SHP77 treated with DMSO at 0.1 percent for 48 hours (cell line): ENCODE measurements at places on chromosomes 6 and 20.
A peak's percentile ranks its signal among the peaks of the same experiment; 100 is the strongest.

GRCh38 chr6:139912735-139913400 lies 538.4 kb upstream of the CITED2 start:
- no peak for DNase-seq

GRCh38 chr6:86526238-86526637 lies 411.1 kb upstream of the HTR1E start:
- DNase-seq, result no peak

DNA sequence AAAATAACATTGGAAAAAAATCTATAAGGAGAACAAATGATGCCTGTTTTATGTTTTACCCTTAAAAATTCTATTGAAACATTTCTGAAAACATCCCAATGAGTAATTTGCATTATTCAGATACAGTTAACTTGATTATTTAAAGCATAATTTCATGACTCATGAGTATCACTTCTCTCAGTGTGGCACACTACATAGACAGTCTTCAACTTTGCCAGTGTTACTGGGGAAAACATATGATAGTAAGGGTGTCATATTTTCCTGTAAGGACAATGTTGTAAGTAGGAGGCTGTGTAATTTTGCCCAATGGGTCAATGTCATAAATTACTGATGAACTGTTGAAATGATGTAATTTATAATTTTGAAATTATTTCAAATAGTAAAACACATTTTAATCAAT lies 125.5 kb downstream of the PHACTR1 start:
- DNase-seq, result no peak

- DNase-seq, result no peak
These were observed 1.4 kb downstream of the ZNF512B start for GRCh38 chr20:63968136-63968927.

DNA sequence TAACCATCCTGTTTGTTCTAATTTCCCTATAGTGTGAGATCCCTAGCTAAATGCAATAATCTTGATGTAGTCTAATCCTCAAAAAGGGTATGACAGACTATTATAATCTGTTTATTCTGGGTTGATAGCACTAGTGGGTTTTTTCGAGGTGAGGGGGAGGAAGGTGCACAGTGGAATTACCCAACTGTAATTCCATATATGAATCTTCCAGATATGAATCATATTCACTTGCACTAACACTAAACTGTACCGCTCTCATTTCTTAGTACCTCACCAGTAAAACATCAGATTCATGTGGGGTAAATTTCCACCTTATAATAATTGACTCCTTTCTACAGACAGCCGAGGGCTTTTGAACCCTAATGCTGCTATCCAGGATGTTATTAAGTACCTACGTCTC lies 16.5 kb downstream of the NCOA7 start:
- DNase-seq, result no peak

DNA sequence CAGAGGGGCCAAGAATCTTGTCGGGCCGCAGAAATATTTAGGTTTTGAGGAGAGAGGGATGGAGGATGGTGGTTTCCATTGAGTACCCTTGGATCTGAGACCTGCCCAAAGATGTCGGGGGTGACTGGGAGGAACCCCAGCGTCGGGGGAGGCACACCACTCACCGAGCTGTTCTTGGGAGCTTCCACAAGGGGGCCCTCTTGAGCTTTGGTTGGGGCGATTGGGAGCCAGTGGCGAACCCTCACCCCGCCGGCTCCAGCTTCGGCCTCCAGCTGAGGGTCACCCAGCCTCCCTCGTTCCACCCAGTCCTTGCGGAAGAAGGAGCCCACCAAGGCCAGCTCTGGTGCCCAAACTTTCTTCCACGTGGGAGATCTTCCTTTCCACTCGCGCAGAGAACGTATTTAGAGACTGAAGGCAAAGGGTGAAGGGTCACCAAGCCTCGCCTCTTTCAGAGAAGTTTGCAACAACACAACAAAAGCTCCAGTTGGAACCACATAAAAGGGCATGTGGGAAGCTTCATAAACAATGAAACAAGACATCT lies 33.6 kb downstream of the APCDD1L start:
- no peak for DNase-seq

DNA sequence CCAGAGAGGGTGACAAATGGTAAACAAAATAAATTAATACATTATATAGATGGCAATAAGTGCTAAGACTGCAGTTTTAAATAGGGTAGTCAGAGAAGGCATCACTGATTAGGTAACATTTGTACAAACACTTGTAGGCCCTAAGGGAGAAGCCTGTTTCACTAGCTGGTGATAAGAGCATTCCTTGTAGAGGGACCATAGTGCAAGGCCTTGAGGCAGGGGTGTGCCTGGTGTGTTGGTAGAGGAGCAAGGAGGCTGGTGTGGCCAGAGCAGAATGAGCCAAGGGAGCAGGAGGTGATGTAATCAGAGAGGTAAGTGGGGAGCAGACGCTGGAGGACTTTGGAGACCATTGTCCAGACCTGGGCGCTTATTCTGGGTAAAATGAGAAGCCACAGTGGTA lies 70.7 kb downstream of the ANKRD6 start:
- DNase-seq, result no peak

- DNase-seq, result no peak
These were observed 14.2 kb upstream of the SYNJ2 start for GRCh38 chr6:157967486-157967885.

- DNase-seq, result no peak
These were observed 43.8 kb upstream of the HIVEP1 start for GRCh38 chr6:11968241-11968806.

- DNase-seq, result no peak
These were observed 327.9 kb upstream of the MARCKS start for GRCh38 chr6:113529196-113529595.

GRCh38 chr6:132483779-132484679 lies 28.9 kb downstream of the STX7 start:
- peak; percentile 16 for DNase-seq

- DNase-seq, result no peak
These were observed 3.6 kb upstream of the SLC17A4 start for GRCh38 chr6:25750906-25751305.

- DNase-seq, result no peak
These were observed 16.3 kb downstream of the TRAF3IP2 start for GRCh38 chr6:111589366-111589765.

GRCh38 chr6:6584310-6585002 lies 4.1 kb upstream of the LY86 start:
- no peak for DNase-seq

DNA sequence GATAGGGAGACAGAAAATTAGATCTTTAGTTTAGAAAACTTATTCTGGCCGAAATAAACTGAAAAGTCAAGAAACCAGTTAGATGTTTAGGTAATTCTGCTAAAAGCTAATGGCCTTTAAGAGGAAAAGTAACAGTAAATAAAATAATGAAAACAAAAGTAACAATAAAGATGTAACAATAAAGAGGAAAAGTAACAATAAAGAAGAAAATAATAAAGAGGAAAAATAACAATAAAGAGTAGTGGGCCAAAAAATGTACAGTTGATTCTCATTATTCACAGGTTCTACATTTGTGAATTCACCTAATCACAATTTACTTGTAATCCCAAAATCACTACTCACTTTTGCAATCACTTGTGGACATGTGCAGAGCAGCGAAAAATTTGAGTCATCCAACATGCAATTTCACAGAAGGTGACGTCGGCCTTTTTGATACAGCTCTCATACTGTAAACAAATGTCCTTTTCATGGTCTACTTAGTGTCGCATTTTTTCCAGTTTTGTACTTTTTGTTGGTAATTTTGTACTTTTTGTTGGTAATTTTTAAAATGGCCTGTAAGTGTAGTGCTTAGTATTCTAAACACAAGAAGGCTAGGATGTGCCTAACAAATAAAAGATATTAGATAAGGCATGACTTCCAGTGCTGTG lies 24.0 kb downstream of the HBS1L start:
- DNase-seq, result no peak

GRCh38 chr6:74250161-74250818 lies 554.3 kb downstream of the CD109 start:
- DNase-seq, result no peak

- no peak for DNase-seq
These were observed 61.9 kb downstream of the ESR1 start for GRCh38 chr6:151869345-151869744.

- DNase-seq, result no peak
These were observed 132.0 kb downstream of the PCSK2 start for GRCh38 chr20:17358854-17359253.

DNA sequence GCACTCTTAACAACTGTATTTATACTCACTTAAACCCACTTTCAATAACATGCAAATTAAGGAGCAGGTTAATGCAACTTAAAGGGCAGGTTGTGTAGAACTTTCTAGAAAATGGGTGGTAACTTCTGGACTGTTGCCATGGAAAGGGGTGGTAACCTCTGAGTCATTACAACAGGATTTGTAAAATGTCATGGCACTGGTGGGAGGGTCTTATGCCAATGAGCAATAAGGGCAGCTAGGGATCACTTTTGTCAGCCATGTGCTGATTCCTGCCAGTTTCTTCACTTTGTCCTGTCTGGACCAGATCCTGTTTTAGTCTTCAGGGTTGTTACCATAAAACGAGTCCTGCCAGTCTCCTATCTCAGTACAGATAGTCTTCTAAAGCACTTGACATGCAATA lies 560.5 kb upstream of the PTCHD4 start:
- DNase-seq, result no peak

- DNase-seq, result no peak
These were observed 40.5 kb upstream of the PRIM2 start for GRCh38 chr6:57276946-57277345.

- no peak for DNase-seq
These were observed 62.6 kb upstream of the MAP7 start for GRCh38 chr6:136612666-136613389.

DNA sequence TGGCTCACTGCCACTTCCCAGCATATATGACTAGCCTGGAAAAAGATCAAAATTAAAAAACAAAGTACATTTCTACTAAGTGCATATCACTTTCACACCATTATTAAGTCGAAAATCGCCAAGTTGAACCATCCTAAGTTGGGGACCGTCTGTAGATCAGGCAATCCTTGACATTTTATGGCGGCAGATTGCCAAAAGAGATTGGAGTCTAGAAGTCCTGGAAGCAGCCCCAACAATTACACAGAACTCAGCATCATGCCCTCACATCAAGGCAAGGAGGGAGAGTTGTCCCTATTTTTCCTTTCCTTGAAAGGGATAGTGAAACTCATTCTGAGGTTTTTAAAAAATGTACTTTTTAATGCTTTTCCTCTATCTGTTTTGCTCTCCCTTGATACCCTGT lies 30.7 kb downstream of the SLC22A3 start:
- no peak for DNase-seq

DNA sequence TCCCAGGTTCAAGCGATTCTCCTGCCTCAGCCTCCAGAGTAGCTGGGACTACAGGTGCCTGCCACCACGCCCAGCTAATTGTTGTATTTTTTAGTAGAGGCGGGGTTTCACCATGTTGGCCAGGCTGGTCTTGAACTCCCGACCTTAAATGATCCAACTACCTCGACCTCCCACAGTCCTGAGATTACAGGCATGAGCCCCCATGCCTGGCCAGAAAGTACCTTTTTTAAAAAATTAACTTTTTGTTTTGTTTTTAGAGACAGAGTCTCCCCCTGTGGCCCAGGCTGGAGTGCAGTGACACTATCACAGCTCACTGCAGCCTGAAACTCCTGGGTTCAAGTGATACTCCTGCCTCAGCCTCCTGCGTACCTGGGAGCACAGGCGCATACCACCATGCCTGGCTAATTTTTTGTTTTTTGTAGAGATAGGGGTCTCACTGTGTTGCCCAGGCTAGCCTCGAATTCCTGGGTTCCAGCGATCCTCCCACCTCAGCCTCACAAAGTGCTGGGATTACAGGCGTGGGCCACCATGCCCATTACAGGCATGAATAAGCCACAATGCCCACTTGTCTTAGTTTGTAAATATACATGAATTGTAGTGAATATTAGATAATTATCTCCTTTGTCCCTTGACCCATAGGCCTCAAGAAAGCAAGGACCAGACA lies 17.4 kb upstream of the EEF1A1 start:
- DNase-seq, result no peak

DNA sequence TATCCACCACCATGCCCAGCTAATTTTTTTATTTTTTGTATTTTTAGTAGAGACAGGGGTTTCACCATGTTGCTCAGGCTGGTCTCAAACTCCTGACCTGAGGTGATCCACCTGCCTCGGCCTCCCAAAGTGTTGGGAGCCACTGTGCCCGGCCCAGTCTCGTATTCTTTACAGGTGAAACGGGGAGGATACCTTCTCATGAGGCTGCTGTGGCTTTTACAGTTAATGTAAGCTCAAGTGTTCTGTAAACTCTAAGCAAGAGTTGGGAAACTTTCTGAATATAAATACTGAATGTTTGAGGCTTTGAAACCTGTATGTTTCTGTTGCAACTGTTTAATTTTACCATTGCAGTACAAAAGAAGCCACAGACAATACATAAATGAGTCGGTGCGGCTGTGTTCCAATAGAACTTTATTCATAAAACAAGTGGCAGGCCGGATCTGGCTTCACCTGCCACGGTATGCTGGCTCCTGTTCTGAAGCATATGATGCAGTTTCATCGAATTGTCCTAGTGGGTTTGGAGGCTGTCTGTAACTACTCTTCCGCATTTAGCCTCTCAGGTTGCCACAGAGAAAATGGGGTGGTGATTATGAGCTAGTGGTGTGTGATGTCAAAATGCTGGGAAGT lies 192.5 kb upstream of the ZFP64 start:
- no peak for DNase-seq

DNA sequence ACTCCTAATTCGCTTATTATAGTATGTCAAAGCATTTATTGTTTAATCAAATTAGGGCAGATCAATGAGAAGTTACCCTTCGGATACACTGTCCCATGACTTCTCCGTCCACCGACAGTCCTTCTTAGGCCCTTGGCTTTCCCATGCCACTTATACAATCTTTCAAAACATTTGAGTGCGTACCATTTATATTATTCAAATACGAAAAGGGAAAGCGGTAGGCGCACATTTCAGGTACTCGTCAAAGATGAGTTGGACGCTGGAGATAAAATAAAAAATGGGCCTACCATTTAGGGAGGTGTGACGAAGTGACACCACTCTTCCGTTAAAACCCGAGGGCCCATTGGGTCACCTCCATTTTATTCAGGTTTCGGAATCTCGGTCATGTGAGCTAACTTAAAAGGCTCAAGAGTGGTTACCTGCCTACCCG lies 542 bp upstream of the AFG1L start:
- DNase-seq, result no peak

GRCh38 chr6:26300828-26301227 lies 64.2 kb upstream of the BTN3A2 start:
- no peak for DNase-seq

GRCh38 chr20:25226433-25227316 lies 21.2 kb upstream of the PYGB start:
- DNase-seq, result no peak

GRCh38 chr6:118294906-118295305 lies 253.2 kb upstream of the PLN start:
- no peak for DNase-seq
